ENCODE measurements at places on chromosomes 1 and 21. TPM values are rescaled to one million over a fixed set of nuclear protein-coding genes. Genes with fewer than 3 reads are reported as not detected.

DNA sequence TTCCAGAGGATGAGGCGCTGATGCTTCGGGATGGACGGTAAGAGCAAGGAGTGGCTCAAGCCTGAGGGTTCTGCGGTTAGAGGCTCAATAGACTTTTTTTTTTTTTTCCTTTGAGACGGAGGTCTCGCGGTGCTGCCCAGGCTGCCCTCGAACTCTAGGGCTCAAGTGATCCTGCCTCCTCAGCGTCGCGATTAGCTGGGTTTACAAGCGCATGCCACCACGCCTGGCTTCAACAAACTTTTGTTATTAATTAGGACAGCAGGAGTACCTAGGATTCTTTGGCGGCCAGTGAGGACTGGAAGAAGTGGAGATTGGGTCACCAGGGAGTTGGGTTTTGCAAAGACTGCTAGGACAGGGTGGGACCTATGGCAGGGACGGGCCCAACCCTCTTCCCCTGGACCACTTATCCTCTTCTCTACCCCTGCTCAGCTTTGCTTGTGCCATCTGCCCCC is 587 bp downstream of the SCNM1 start:
- no peaks in the 10 kb centered on the region for H3K27me3 ChIP-seq
- peak overlapping the region; percentile 83 for H3K27ac ChIP-seq
- no peak for DNase-seq
- peaks cover 46% of the 10 kb centered on the region for H3K36me3 ChIP-seq
- H3K4me3 ChIP-seq: peak overlapping the region; percentile 69

DNA sequence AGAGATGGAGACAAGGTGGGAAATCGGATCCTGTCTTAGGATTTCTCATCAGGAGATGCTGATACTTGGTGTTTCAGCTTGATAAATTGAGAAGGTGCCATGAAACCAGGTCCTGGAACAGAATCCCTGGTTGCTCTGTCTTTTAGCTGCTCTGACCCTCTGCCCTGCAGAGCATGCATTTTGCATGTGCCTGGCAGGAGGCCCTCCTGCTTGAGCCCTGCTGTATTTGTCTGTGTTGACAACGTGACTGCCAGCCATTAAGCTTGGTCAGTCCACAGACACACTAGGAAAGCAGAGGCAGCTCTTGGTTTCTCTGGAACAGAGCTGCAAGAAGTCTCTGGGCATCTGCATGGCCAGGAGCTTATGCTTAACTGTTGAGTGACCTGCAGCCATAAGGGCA is 2.5 kb downstream of the SLC25A44 start:
- H3K4me3 ChIP-seq: no peak overlapping the region
- no peak overlapping the region for H3K27ac ChIP-seq
- H3K4me1 ChIP-seq: peaks cover 17% of the 10 kb centered on the region
- no peak for DNase-seq
- H3K27me3 ChIP-seq: no peaks in the 10 kb centered on the region

DNA sequence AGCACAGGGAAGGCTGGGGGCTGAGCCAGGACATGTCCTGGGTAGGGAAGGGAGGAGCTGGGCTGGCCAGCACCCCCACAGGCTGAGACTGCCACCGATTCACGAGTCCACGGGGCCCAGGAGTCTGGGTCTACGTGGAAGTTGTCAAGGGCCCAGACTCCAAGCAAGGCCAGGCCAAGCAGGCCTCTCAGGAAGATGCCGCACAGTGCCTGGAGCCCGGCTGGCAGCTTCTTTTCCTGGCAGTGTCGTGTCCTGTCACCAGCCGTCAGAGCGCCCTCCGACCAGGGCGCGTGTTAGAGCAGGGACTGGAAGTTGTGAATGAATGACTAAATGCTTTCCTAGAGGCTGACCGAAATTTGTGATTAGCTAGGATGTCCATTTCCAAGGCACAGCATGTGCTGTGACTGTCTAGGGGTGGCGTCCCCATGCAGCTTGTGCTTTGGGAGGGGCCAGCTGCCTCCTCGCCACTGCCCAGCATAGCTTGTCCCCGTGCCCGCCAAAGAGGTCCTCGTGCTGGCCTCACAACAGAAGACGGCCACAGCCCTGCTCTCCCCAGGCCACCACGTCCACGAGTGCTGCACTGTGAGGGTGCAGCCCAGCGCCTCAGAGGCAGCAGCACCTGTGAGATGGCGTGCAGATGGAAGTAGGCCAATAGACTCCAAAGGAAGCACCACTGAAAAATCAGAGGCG is 147.4 kb upstream of the COL6A1 start:
- no peaks in the 10 kb centered on the region for H3K27me3 ChIP-seq
- H3K4me3 ChIP-seq: no peak overlapping the region
- no peak for DNase-seq

DNA sequence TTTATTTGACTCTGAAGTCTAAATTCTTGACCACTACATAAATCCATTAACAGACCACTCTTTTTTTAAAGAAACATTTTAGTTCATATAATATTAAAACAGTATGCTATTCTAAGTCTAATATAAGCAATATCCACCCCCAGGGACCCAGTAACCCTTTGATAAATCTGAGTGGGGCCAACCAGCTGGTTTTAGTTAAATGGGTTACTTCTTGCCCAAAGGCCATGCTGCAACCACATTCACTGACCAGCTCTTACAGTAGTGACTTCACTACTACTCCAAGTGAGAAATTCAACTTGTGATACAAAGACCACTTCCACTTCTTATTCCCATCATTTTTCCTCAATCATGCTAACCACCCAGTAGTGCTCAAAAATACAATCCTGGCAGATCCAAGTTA is 20.5 kb downstream of the FUBP1 start:
- peak overlapping the region; percentile 9 for H3K27ac ChIP-seq
- H3K4me3 ChIP-seq: no peak overlapping the region
- H3K4me1 ChIP-seq: peaks cover 19% of the 10 kb centered on the region
- no peaks in the 10 kb centered on the region for H3K27me3 ChIP-seq

GRCh38 chr1:78619032-78619431 is 1.2 kb upstream of the IFI44L start:
- no peaks in the 10 kb centered on the region for H3K27me3 ChIP-seq
- peaks cover 31% of the 10 kb centered on the region for H3K4me1 ChIP-seq
- H3K36me3 ChIP-seq: no peaks in the 10 kb centered on the region

DNA sequence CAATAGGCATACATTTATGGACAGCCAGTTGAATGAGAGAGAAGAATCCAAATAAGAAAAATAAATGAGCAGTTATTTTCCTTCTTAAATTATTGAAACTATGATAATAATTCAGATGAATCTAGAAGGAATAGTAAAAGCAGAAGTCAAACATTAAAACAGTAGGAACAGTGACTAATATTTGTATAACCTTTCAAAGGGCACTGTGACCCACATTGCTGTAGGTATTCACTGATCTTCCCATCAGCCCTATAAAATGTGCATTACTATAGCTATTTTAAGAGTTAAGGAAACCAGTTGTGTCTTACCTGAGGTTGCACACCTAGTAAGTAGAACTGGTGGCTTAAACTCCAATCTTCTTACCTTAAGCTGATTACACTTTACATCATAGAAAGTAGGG is 102.8 kb upstream of the ARTN start:
- DNase-seq: no peak
- no peaks in the 10 kb centered on the region for H3K36me3 ChIP-seq
- H3K27ac ChIP-seq: no peak overlapping the region
- no peak overlapping the region for H3K4me3 ChIP-seq
- no peaks in the 10 kb centered on the region for H3K27me3 ChIP-seq
- peaks cover 21% of the 10 kb centered on the region for H3K4me1 ChIP-seq

DNA sequence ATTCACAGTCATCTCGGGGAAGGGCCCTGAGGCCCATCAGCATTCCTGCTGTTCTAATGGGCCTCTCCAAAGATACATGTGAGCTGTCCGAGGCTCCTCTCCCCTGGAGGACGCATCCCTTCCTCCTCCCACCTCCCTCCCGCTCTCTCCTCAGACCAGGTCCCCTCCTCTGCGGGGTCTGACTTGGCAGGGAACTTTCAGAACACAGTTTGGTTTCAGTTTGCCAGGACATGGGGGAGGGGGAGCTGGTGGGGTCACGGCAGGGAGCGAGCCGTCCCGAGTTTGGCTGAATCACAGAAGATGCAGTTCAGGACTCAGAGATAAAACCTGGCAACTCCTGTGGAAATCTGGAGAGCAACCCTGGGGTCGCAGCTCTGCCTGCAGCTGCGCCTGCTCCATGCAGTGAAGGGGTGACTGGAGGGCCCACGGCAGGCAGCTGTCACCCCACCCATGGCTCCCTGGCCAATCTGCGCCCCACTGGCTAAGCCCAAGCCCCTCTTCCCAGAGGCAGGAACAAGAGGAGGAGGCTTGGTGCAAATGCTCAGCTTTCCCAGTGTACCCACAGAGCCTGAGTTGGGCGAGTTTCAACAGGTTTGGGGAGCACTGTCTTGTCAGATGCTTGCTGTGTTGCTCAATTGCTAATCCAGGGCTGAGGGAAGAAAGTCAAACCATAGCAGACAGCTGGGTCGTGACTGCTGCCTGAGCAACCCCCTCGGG is 5.7 kb downstream of the WNT4 start:
- H3K27ac ChIP-seq: no peak overlapping the region
- peaks cover 4% of the 10 kb centered on the region for H3K4me1 ChIP-seq
- no peaks in the 10 kb centered on the region for H3K36me3 ChIP-seq
- no peaks in the 10 kb centered on the region for H3K27me3 ChIP-seq

DNA sequence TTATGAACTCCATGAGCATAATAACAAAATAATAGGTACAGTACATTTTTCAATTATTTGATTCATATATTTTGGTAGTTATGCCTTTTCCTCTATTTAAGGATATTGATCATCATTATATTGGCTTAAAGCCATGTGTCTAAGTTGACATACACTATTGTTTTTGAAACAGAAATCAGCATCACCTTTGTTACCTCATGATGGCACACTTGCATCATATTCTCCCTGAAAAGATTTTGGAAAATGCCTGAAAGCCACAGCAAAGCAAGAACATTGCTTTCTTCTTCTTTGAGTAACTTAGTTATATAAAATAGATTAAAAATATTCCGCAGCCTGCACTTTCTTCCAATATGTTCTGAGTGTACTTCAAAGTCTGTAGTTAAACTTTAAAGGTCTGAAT is 33.3 kb downstream of the TMPRSS15 start:
- no peaks in the 10 kb centered on the region for H3K36me3 ChIP-seq
- H3K27me3 ChIP-seq: no peaks in the 10 kb centered on the region
- no peak for DNase-seq
- no peak overlapping the region for H3K4me3 ChIP-seq

DNA sequence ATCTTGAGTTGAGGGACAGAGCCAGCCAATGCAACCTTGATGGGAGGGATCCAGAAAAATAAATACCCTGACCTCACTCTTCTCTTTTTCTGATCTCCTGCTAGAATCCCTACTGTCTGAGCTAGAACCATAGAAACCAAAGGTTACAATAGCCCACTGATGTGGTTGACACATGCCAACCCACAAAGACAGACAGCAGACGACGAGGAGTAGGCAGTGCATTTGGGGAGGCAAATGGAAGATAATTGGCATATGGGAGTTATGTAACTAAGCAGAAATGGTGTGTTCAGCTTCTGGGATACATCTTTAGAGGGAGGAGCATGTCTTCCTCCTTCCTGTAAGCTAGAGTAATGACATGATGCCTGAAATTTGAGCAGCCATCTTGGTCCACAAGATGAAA is 171.7 kb upstream of the FGGY start:
- no peak for DNase-seq
- H3K4me1 ChIP-seq: no peaks in the 10 kb centered on the region
- no peaks in the 10 kb centered on the region for H3K27me3 ChIP-seq
- H3K27ac ChIP-seq: no peak overlapping the region

DNA sequence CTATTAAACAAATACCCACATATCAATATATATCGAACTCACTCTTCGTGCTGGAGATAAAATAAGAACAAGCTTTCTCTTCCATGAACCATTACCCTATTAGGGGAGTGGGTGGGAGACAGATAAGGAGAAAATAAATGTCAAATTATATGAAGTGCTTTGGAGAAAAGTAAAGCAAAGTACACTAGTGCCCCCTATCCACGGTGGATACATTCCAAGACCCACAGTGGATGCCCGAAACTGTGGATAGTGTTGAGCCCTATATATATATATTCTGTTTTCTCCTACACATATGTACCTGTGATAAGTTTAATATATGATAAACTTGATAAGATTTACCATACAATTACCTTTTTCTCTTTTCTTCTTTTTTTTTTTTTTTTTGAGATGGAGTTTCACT is 54.6 kb downstream of the FH start:
- DNase-seq: no peak
- no peaks in the 10 kb centered on the region for H3K27me3 ChIP-seq
- H3K4me1 ChIP-seq: no peaks in the 10 kb centered on the region
- H3K4me3 ChIP-seq: no peak overlapping the region
- no peak overlapping the region for H3K27ac ChIP-seq
- H3K36me3 ChIP-seq: no peaks in the 10 kb centered on the region

- no peaks in the 10 kb centered on the region for H3K4me1 ChIP-seq
- H3K4me3 ChIP-seq: no peak overlapping the region
- no peaks in the 10 kb centered on the region for H3K27me3 ChIP-seq
- DNase-seq: no peak
- no peak overlapping the region for H3K27ac ChIP-seq
These were observed 8.9 kb upstream of the IL12RB2 start for GRCh38 chr1:67298762-67299161.

GRCh38 chr1:31939484-31940329 is 1.5 kb upstream of the PTP4A2 start:
- peaks cover 36% of the 10 kb centered on the region for H3K4me1 ChIP-seq
- peak; percentile 89 for DNase-seq
- no peaks in the 10 kb centered on the region for H3K36me3 ChIP-seq
- H3K4me3 ChIP-seq: no peak overlapping the region
- peak overlapping the region; percentile 70 for H3K27ac ChIP-seq

GRCh38 chr1:243903895-243904294 is 53.9 kb upstream of the AKT3 start:
- DNase-seq: no peak
- H3K36me3 ChIP-seq: no peaks in the 10 kb centered on the region
- H3K27ac ChIP-seq: no peak overlapping the region
- no peaks in the 10 kb centered on the region for H3K27me3 ChIP-seq
- H3K4me3 ChIP-seq: no peak overlapping the region
- no peaks in the 10 kb centered on the region for H3K4me1 ChIP-seq

DNA sequence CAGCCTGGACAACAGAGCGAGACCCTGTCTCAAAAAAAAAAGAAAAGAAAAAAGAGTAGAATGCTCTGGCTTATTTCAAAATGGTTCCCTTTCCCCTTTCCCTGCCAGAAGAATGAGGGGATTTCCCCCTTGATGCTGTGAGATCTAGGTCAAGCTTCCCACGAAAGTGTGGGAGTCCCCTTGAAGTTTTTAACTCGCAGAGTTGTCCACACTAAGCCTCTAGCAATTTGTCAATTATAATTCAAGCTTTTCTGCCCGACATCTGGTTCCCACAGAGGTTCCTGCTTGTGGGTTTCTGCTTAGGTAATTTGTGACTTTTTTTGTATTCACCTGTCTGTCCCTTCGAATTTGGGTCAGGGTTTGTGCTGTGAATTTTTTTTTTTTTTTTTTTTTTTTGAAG is 62.8 kb downstream of the ZFYVE9 start:
- DNase-seq: no peak
- no peak overlapping the region for H3K4me3 ChIP-seq
- H3K27me3 ChIP-seq: no peaks in the 10 kb centered on the region
- peaks cover 3% of the 10 kb centered on the region for H3K4me1 ChIP-seq
- H3K36me3 ChIP-seq: no peaks in the 10 kb centered on the region

The VSIG8 gene
- total RNA-seq: not detected

The ITLN1 gene
- not detected for total RNA-seq

The KLHDC9 gene
- total RNA-seq: 6.4 TPM

The CRYAA gene
- total RNA-seq: not detected

The OR2T29 gene
- not detected for total RNA-seq

The DNAI4 gene
- 7.1 TPM for total RNA-seq

The ZNF695 gene
- not detected for total RNA-seq

The FCRL5 gene
- 0.36 TPM for total RNA-seq

The CD2 gene
- total RNA-seq: 2.0 TPM

The ITSN1 gene
- 38.1 TPM for total RNA-seq

The CTSE gene
- not detected for total RNA-seq

The MXRA8 gene
- total RNA-seq: 53.1 TPM

The APOBEC4 gene
- total RNA-seq: not detected

Data from adrenal gland (tissue), 19 donors.